ENCODE measurements at places on chromosomes 5 and 9.

DNA sequence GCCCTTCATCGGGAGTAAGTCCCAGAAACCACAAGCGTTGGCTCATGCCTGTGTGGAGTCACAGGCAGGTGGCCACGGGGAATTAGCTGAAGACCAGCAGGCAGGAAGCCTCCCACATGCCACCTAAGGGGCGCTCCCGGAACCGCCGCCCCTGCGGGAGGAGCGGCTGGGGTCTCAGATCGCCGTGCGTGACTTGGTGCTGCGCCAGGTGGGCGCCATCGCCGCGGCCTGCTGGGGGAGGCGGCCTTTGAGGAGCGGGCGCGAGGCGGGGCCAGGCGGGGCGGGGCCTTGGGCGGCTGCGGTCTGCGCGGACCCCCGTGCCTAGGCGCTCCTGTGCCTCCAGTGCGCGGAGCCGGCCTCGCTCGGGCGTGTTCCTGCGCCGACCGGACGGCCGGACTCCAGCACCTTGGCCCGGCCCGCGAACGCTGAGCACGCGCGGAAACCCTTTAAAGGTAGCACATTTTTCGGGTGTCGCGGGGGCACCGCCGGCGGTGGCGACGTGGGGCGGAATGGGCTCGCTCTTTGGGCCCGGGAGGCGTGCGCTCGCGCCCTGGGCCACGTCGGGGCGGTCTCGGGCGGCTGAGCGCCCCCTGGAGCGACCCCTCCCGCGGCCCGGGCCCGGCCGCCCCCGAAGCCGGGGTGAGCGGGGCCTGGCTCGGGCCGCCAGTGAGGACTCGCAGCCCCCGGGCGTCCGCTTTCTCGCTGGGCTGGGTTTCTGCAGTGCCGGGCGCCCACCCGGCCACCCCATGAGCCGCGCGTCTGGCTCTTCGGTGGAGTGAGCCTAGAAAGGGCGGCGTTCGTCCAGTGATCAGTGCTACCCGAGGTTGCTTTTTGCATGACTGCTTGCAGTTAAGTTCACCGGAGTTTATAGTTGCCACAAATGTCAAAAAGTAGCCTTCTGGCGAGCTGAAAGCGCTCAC, 24.5 kb downstream of the LECT2 start:
- DNase-seq, result no peak

- DNase-seq, result no peak
Observed at GRCh38 chr9:89799221-89799620, 194.4 kb downstream of the GADD45G start.

GRCh38 chr5:175443514-175444059, 395 bp downstream of the DRD1 start:
- no peak for DNase-seq

- DNase-seq, result no peak
Observed at GRCh38 chr9:127875306-127875966, 2.0 kb downstream of the AK1 start.

DNA sequence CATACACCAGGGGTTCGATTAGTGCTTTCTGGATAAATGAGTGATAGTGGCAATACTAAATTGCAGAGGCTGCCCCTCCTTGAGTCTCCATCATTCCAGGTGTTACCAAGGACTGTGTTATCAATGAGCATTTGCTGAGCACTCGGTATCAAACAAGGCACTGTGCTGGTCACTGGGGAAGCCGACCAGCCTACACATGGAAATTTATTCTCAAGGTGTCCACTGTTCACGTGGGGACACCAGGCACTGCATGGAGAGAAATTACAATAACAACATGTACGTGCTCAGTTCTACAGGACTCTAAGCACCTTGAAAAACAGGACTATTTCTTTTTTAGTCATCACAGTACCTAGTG, 22.2 kb downstream of the RGS3 start:
- no peak for DNase-seq

DNA sequence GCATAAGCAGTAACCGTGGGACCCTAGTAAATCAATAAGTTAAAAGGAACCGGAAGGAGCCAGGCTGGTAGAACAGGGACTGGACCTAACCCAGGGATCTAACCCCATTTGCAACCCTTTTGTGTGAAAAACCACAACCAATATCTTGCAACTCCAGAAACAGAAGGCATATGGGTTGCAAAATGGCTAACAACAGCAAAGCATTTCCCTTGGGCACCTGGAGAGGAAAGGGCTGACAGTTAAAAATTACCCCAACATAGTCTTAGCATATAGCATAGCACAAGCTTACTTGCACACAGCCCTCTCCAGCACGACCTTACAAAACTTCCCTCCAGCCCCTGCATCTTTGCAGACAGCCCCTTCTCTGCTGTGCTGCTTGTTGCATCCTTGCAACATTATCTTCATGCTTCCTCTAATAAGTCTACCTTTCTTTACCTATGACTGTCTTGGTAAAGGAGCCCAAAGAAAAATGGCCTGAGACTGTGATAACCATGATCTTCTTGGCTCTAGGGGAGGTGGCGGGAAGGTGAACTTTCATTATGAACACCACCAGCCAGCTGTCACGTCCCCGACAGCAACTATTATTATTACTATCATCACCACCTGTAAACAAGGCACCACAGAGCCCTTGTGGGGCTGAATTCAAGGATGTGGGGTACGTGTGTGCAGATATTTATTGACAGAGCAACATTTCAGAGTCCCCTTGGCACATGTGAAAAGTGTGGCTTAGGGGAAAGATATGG, 49.8 kb downstream of the PRRC1 start:
- no peak for DNase-seq

DNA sequence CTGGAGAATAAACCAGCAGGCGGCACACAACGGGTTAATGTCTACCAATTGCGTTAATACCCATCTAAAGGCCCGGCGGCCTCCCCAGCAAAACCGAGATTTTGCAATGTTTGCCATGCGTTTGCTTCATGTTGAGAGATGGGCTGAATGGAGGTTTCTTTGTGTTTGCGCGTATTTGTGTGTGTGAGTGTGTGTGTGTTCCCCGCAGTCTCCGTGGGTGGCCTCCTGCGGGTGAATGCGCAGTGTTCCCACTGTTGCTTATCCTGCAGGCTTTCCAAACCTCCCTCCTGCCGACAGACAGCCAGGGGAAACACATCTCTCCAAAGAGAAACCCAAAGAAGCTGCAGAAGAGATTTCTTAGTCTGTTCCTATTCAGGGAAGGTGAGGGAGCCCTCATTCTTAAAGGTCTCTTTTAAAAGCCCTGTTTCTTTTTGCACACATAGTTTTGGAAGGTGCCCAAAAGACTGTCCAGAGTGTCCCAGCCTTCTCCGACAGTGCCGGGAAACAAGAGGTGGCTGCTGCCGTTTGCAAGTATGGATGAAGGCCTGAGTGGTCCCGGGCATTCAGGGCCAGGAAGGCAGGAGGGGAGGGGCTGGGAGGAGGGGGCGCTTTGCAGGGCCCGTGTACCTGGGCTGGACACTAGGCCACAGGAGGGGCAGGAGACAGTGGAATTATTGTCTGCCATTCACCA, 103.8 kb upstream of the ERCC6L2 start:
- no peak for DNase-seq

- no peak for DNase-seq
Observed at GRCh38 chr9:86300701-86301100, 18.4 kb upstream of the ISCA1 start.

DNA sequence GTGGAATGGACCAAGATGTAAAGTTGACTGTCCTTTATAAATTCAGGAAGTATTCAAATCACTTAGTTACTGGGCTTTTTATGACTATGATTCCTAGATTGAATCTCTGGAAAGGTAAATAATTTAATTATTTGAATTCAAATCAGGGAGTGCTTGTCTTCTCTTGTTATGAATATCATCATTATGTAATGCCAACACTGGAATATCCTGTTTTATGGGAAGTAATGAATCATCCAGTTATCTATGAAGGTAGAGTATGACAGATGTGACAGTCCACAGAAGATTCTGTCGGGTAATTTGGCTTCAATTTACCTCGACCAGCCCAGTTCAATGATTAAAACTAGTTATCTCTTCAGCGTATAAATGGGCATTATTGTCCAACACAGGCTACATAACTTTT, 141.0 kb upstream of the NUDT12 start:
- DNase-seq, result no peak

DNA sequence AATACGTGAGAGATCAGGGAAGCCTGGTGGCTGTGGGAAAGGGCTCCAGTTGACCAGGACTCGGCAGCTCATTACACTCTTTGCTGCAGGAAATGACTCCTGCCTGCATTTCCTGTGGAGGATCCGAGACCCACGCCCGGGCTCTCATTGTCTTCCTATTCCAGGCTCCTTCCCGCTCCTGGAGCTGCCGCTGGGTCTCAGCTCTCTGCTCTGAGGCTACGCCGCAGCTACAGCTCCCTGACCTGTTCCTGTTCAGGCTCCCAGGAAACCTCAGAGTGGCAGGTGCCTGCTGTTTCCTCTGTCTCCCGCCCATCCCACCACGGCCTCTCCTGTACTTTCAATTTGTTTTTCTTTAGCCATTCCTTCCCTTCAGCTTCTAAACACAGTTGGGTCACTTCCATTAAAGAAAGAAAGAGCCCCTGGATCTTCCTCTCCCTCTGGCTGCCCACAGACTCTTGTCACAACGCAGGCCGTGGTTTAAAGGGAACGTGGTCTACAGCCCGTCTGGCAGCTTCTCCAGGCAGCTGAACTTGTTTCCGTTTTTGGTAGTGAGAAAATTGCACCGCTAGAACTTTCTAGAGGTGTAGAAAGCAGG, 71.5 kb downstream of the IL6ST start:
- DNase-seq, result no peak

DNA sequence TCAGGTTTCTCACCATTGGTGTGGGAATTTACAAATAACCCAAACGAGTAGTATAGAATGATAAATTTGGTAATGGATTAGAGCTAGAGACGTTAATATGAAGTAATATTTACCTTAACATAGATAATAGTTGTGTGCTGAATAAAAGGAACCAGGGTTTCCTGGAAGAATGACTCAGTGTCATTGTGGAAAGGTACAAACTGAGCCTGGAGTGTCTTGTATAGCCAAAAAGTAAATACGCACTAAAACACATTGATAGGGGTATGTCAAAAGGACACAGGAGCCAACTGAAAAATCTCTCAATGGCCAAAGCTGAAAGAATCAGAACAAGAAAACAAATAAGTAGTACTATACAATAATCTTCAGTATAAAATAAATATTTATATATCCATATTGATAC, 363.5 kb downstream of the SLCO4C1 start:
- DNase-seq, result no peak

- no peak for DNase-seq
Observed at GRCh38 chr5:112290691-112291090, 128.4 kb downstream of the EPB41L4A start.

- no peak for DNase-seq
Observed at GRCh38 chr5:60495644-60496520, 204.1 kb downstream of the DEPDC1B start.

All from CD4-positive, alpha-beta T cell treated with Interleukin-4 for 1 hour (primary cell).